ENCODE measurements at places on chromosomes 4 and X. TPM values are rescaled to one million over a fixed set of nuclear protein-coding genes. Genes with fewer than 3 reads are reported as not detected.

Gene MGAT4D
- polyA plus RNA-seq, result not detected

Gene IL2
- polyA plus RNA-seq, result not detected

Gene MGST2
- 53.6 TPM for polyA plus RNA-seq

Gene CSAG1
- polyA plus RNA-seq, result not detected

Gene F8A2
- not detected for polyA plus RNA-seq

Gene TMSB4X
- polyA plus RNA-seq, result 2,931 TPM

Gene CMC4
- polyA plus RNA-seq, result 7.8 TPM

Gene CNKSR2
- 1.7 TPM for polyA plus RNA-seq

DNA sequence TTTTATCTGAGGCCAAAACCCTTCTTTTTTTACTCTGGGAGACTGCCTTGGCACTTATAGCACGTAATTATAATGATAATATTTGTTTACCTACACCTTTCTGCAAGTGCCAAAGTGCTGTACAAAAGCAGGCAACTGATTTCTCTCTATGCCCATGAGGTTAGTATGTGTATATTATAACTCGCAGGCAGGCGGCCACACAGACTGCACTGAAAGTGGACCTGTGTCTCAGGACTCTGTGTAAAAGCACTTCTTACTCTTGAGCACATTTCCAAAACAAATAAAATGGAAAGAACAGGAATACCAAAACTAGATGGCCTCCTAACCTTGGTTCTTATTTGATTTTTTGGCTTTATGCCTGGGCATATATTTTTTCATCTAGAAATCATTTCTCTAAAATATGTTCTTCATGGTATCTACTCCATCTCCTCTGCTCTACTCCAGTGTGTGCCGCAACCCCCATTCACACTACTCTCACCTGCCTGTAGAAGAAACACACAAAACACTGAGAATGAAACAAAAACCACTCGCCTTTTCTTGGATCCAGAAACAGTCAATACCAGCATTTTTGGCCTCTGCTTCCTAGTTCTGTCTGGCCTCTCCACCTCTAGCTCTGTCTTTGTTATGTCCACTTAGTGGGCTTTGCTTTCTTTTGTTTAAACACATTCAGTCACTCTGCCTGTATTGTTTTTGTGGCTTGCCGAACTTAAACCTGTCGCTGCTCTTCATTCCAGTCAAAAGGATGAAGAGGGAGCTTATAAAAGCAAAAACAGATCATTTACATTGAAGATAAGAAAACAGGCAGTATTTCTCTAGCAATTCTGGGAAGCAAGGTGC is 934.5 kb upstream of the TENM3 start:
- DNase-seq, result no peak

DNA sequence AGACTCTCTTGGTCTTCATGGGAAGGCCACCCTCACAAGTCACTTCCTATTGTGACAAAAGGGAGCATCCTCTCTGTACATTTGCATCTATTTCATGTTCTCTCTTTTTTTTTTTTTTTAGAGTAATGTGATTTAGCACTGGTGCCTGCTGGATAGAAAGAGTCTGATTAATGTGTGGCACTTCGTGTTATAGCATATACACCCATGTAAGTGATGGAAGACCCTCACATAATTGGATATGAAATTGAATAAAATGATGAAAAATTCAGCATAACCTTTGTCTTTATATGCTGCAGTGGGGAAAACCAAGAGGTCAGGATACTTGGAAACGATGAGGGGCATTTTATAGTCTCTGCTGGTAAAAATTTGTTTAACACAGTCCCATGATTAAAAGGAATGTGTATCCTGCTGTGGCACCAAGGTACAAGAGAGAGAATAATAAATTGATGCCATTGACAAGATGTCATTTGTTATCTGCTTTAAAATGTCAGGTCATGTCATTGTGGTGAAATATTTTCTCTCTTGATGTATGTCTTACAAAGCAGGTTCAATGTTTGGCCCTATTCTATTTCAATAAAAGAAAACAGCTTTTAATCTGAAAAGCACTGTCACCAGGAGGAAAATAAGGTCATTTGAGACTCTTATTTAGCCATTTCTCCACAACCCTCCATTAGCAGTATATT is 1115.4 kb downstream of the STPG2 start:
- no peak for DNase-seq

DNA sequence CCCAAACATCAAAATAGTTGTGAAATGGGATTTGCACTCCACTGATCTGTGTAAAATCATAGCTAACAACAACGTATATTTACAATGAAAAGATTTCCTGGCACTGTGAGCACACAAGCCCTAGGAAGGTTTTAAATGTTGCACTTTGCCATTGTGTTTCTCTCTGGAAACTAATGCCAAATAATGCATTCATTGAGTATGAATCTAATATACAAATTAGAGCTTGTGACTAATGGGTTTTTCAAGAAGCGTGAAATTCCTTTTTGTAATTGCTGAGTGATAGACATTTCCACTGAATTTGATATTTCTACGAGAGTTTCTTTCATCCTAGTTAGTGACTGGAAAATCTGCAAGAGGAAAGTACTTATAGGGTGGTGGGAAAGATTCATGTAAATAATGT is 135.9 kb downstream of the COL25A1 start:
- no peak for DNase-seq

- DNase-seq, result no peak
Measured at GRCh38 chr4:788636-789297, 37.2 kb downstream of the CPLX1 start.

DNA sequence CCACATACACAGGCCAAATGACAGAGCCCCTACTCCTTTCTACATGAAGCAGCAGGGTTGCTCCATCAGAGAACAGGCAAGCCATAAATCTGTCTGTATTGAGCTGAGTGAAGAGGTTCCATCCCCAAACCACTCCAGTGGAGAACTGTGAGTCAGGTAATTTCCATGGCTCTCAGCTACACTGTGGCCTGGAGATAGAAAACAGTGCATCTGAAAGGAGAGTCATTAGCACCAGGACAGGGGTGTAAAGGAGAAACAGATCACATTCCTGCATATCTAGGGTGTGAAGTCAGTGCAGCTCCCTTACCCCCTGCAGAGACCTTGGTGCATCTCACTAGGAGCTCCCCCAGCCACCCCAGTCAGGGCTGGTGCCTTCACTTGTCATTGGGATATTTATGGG is 314.7 kb downstream of the CHIC1 start:
- no peak for DNase-seq

DNA sequence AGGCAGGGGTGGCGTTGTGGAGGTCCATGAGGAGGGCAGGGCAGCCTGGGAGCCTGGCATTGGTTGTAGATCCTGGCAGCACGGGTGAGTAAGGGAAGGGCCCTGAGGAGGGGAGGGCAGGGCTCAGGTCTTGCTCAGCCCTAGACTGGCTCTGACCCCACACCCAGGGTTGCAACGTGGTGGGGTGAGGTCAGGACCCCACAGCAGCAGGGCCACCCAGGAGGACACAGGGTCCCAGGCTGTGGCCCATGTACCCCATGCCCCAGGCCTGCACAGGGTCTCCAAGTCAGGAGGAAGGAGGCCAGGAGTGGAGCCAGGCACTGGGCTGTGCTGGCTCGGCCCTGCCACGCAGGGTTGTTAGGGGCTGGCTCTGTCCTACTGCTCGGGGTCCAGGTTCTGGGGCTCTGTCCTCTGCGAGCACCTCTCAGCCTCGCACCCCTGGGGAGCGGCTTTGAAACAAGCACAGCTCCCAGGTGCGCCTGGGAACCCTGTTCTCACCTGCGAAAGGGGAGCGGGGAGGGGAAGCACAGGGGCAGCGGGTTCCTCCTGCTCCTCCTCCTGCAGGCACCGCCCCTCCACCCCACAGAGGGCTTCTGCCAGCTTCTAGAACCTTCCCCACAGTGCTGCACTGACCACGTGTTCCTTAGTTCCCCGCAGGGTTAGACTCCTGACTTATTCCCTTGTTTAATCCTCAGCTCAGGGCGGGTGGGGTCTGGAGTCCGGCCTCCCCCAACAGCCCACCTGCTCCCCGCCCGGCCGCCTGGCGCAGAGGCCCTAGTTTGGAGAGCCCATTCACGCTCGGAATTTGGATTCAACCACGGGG is 20.4 kb downstream of the MSANTD1 start:
- DNase-seq, result no peak

- no peak for DNase-seq
Measured at GRCh38 chrX:133654811-133655210, 239.5 kb upstream of the GPC4 start.

DNA sequence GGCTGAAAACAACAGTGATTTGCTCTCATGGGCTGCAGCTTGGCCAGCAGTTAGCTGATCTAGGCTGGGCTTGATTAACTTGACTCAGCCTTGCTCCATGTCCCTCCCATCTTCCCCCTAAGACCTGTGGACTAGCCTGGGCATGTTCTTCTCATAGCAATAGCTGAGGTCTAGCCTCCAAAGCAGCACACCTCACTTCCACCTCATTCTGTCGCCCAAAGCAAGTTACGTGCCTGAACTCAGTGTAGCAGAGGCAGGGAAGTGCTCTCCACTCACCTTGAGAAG is 62.2 kb downstream of the EVC start:
- no peak for DNase-seq

- no peak for DNase-seq
Measured at GRCh38 chr4:154954117-154954516, 173.0 kb downstream of the RBM46 start.

GRCh38 chrX:47093248-47093647 is 15.0 kb downstream of the RGN start:
- no peak for DNase-seq

GRCh38 chr4:110632506-110633357 is 9.9 kb upstream of the PITX2 start:
- DNase-seq, result no peak

DNA sequence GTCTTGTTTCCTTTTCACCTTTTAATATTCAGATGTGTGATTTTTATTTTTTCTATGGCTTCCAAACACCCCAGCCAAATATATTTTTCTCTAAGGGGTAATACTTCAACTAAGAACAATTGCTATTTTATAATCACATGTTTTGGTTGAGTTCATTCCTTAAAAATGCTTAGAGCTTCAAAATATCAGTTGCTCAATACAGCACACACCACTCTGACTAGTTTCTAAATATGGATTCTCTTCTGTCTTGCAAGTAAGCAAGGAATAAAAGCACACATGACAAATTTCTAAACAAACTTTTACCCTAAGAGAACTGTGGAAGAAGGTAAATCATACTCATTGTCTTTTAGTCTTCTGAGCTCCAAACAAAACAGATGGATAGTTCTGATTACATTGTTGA is 27.2 kb downstream of the ANTXR2 start:
- no peak for DNase-seq

DNA sequence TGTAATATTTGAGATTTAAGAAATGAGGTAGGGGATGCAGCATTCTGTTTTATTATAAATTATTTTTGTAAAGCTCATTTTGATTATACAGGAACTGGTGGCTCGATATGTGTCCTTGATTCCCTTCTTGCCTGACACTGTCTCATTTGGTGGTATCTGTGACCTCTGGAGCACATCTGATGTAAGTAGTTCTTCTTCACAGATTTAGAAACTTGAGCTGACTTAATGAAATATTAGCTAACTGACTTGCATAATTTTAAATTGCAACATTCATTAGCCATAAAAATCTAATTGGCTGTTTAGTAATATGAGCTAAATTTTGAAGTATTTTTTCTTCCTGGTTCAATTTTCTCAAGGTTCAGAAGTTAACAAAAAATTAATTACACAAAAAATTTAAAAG is 69.1 kb downstream of the FBXL5 start:
- no peak for DNase-seq

GRCh38 chrX:53718073-53718472 is 31.6 kb upstream of the HUWE1 start:
- DNase-seq, result no peak

DNA sequence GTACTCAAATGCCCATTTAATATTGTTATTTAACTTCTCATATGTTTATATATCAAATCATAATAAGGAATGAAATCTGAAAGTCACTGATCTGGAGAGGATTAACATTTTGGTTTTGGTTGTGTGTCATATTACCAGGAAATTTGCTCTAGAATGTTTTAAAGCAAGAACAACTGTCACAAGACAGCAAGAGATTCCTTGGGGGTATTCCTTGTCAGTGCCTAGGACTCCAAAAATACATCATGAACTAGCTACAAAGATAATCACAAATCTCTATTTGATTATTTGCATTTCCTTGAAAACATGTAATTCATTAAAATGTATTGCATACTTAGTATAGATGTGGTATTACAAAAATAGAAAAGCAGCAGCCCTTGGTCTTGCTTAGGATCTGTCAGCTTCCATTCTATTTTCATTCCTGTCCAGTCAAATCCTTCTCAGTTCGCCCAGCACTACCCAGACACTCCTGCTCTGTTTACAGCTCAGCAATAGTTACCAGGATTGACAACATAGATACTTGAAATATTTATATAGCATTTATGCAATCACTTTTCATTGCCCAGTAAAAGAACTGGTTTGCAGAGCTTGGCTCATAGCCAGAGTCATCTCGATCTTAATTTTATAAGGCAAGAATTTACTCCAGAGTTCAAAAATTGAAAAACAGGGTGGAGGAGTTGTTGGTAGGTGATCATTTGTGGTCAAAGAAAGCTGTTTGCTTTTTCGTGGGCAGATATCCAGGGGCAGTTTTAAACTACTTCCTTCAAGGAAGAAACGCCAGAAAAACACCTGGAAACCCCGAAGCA is 9.2 kb upstream of the BMP3 start:
- DNase-seq, result no peak

- no peak for DNase-seq
Measured at GRCh38 chrX:99572711-99573110, 837.4 kb downstream of the PCDH19 start.

DNA sequence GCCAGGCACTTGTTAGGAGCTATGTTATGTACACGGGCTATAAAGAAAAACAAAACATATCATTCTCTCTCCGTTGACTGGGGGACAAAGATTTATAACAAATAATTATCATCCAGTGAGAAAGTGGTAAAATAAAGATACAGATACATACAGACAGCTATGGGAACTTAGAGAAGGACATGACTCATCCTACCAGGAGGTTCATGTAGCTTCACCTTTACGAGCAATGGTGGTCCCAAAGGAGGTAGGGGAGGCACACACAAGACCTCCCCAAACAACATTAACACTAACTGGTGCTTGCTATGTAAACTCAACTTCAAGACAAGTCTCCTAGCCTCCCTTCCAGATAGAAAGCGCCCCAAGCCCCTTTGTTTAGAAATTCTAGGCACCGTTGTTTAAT is 8.9 kb downstream of the AMBN start:
- no peak for DNase-seq

GRCh38 chr4:147526272-147526654 is 45.4 kb downstream of the EDNRA start:
- DNase-seq, result no peak

DNA sequence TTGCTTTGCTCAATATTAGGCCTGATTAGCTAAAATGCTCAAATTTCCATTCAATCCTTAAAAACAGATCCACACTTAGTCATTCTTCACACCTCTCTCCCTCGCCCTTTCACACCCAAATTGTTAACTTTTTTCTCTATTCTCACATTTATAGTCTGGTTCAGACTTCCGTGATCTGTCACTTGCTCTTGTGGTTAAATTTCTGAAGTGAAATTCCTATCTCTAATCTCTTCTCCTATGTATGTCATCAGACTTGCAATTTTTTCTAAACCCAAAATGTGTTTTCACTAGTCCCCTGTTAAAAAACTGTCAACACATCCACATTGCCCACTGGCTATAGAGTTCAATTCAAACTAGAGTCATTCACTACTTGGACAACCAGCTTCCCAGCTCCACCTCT is 63.2 kb downstream of the SNCA start:
- no peak for DNase-seq

GRCh38 chr4:37358748-37359147 is 114.2 kb downstream of the NWD2 start:
- no peak for DNase-seq

Data from left renal pelvis (tissue), 4 donors.